Regular cardiac myocyte (primary cell): ENCODE measurements at places on chromosomes 3 and 15. TPM values are rescaled to one million over a fixed set of nuclear protein-coding genes. Genes with fewer than 3 reads are reported as not detected.

Gene ACSBG1
- under 0.01 TPM in 1 of 2 replicates, not detected in the other for total RNA-seq

Gene CCR8
- not detected in 2 replicates for total RNA-seq

Gene ALDH1A3
- total RNA-seq: 168 and 287 TPM in 2 replicates

Gene LRRC49
- total RNA-seq: 12.4 and 13.0 TPM in 2 replicates

Gene DZIP3
- total RNA-seq: 10.0 and 11.6 TPM in 2 replicates

Gene COLQ
- under 0.01 and 0.28 TPM in 2 replicates for total RNA-seq

Gene CLSTN2
- 1.3 and 1.4 TPM in 2 replicates for total RNA-seq

Gene TEX264
- total RNA-seq: 35.3 and 57.2 TPM in 2 replicates

Gene MGLL
- 46.6 and 55.2 TPM in 2 replicates for total RNA-seq

Gene SLC2A2
- total RNA-seq: not detected in 2 replicates

Gene ITGB5
- total RNA-seq: 274 and 602 TPM in 2 replicates

Gene CPLX3
- total RNA-seq: not detected in 2 replicates

Gene CHL1
- 0.19 TPM in 1 of 2 replicates, not detected in the other for total RNA-seq

Gene FBXW12
- total RNA-seq: 0.28 TPM in 1 of 2 replicates, not detected in the other

Gene CNTN6
- under 0.01 and 0.28 TPM in 2 replicates for total RNA-seq

Gene ENTPD3
- total RNA-seq: 0.19 and 0.28 TPM in 2 replicates

Gene GP9
- total RNA-seq: not detected in 2 replicates

Gene DUOX1
- total RNA-seq: under 0.01 TPM in 2 replicates

Gene ACTC1
- total RNA-seq: not detected in 2 replicates

Gene OXTR
- 15.0 and 29.9 TPM in 2 replicates for total RNA-seq

Gene C2CD4A
- total RNA-seq: 0.28 TPM in 1 of 2 replicates, not detected in the other

Gene NSMCE3
- 8.5 and 10.7 TPM in 2 replicates for total RNA-seq

Gene P3H2
- 37.2 and 56.0 TPM in 2 replicates for total RNA-seq

Gene RPL32
- 677 and 895 TPM in 2 replicates for total RNA-seq

Gene LMOD3
- total RNA-seq: under 0.01 and 0.28 TPM in 2 replicates

Gene RHOV
- total RNA-seq: not detected in 2 replicates

Gene FBXL22
- total RNA-seq: 0.58 and 2.0 TPM in 2 replicates

Gene GPR160
- 0.19 and 2.0 TPM in 2 replicates for total RNA-seq

Gene SKOR1
- under 0.01 TPM in 2 replicates for total RNA-seq

Gene ESYT3
- total RNA-seq: 0.19 and 1.4 TPM in 2 replicates

Gene C3orf85
- not detected in 2 replicates for total RNA-seq

Gene LRTM1
- not detected in 2 replicates for total RNA-seq

Gene ARGFX
- not detected in 2 replicates for total RNA-seq

Gene PSTPIP1
- 0.56 and 1.3 TPM in 2 replicates for total RNA-seq

Gene ACTL6A
- 53.3 and 95.5 TPM in 2 replicates for total RNA-seq

Gene TGFBR2
- 113 and 252 TPM in 2 replicates for total RNA-seq

Gene APOD
- 0.19 and 1.4 TPM in 2 replicates for total RNA-seq

Gene CHRNA5
- total RNA-seq: 0.56 and 2.3 TPM in 2 replicates

Gene SAMD7
- not detected in 2 replicates for total RNA-seq

Gene TUSC7
- total RNA-seq: not detected in 2 replicates

Gene SLC28A1
- total RNA-seq: under 0.01 TPM in 1 of 2 replicates, not detected in the other

Gene GAP43
- 0.56 and 1.2 TPM in 2 replicates for total RNA-seq

Gene CYP19A1
- 0.19 and 1.1 TPM in 2 replicates for total RNA-seq

Gene CKMT1B
- 0.85 TPM in 1 of 2 replicates, not detected in the other for total RNA-seq

Gene PLSCR5
- total RNA-seq: not detected in 2 replicates

Gene SMCO1
- total RNA-seq: 0.19 and 0.28 TPM in 2 replicates

Gene ADGRG7
- not detected in 2 replicates for total RNA-seq

Gene RETNLB
- total RNA-seq: not detected in 2 replicates

Gene CCDC13
- total RNA-seq: 0.19 TPM in 1 of 2 replicates, not detected in the other

Gene CFAP91
- 0.38 and 0.85 TPM in 2 replicates for total RNA-seq

Gene SLC25A20
- total RNA-seq: 34.3 and 35.2 TPM in 2 replicates

Gene CEP19
- total RNA-seq: 3.3 and 5.1 TPM in 2 replicates

Gene CPNE4
- total RNA-seq: not detected in 2 replicates

Gene SLC22A13
- total RNA-seq: 0.56 and 0.58 TPM in 2 replicates
